ENCODE measurements at places on chromosomes 5 and 9.
A peak's percentile ranks its signal among the peaks of the same experiment; 100 is the strongest.

DNA sequence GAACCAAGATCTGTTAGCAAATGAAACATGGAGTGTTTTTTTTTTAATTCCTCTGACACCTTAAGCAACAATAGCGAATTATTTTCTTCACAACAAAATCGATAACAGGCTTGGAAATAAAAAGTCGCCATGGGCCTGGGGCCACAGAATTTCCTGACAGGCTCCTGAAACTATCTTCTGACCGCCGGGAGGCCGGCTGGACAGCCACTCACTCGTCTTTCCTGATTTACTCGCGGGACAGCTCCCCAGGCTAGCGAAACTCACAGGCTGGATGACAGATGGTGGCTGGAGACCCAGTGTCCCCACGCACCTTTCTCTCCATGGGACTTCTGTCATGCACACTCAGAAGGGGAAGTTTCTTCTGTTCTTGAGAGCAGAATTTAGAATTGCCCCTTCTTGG lies 143.3 kb upstream of the IRX2 start:
- DNase-seq: no peak

DNA sequence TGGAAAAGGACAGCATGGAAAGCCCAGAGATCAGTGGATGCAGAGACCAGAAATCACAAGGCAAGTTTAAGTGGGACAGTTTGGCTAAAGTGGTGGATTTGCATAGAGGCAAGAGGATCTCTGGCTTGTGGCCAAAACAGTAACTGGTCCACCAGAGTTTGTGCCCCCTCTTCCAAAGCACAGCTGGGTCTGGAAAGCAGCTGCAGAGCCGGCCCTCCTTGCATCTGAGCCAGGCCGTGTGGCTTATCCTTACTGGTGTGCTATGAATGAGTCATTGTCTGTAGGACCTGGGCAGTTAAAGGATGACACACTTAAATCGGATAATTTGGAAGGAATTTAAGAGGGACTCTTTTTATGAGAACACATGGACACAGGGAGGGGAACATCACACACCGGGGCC lies 146.6 kb downstream of the PIP5K1B start:
- no peak for DNase-seq

DNA sequence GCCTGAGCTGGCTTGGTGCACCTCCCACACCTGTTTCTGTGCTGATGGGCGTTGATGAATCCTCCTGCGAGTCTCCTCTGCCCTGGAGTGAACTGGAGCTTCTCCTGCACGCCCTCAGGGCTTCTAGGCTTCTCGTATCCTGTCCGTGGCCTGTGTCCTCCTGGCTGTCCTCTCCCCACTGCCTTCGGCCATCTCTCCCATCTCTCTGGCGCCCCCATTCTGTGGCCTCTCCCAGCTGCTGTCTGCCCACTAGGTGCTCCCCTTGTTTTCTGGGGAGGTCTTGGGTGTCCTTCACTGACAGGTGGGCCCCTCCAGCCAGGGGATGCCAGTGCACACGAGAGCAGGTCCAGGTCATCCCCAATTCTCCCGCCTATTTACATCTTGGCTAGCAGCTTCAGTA lies 28.8 kb downstream of the AHRR start:
- DNase-seq: no peak

DNA sequence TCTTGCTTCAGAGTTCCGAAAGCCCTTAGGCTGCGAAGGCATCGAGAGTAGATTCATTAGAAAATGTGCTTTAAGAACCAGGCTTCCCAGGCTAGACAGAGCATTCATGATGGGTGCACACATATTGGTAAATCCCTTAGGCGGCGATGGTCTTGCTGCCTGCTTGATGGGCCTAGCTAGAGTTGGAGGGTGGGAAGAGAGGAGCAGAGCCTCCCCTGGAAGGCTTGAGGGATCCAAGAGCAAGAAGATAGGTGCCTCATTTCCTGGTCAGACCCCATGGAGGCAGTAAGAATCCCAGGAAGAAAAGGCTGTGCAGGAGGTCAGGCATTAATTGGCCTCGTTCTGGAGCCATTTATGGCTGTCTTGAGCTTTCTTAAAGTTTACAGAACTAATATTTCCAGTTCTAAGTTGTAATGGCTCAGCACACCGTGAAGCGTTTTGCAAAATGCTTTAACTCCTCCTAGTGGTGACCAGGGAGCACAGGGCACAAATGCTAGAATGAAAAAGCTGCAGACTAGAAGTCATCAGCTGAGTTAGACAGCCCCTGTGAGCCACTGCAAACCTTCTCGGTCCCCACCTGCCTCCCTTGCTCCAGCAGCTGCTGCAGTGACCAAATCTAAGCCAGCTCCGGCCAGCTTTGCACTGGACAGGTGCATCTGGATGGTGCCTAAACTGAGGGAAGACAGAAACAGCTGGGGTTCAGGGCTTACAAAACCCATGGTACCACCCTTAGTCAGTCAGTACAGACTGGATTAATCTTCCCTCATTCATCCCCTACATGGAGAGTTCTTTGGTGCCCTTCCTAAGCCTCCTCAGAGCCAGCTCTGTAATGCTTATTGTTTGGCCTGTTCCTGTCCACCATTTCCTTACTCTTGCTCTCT lies 14.7 kb downstream of the SLC45A2 start:
- no peak for DNase-seq

DNA sequence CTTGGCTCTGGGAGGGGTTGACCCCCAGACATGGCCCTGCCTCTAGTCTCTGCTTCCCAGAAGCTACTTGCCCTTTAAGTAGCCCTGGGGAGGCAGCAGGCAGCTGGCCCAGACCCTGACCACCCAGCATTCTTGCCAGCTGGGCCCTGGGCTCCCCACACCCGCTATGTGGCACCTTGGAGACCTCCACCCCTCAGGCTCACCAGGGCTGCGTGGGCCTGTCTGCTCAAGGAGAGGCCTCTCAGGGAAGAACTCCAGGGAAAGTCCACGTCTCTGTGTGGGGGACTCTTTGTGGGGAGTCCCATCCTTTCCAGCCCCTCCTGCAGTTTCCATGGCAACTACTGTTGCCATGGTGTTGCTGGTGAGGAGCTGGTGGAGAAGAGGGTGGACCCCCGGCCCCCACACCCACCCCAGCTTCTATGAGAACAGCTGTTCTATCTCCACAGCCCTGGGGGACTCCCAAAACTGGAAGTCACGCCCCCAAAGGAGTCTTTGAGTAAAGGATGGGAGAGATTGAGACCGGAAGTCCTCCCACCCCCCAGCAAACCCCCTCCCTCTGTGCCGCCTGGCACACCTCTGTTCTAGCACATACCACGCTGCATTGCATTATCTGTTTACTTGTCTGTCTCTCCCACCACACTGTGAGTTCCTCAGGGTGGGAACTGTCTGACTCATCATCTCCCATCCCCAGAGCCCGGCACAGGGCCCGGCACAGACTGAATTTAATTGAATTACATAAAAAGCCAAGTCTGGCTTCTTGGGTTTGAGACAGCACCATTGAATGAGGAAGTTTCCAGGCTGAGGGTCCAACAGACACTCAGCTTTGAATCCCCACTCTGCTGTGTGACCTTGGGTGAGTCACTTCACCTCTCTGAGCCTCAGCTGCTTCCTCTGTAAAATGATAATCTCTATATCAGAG lies 12.6 kb downstream of the DNM1 start:
- no peak for DNase-seq

- DNase-seq: peak; percentile 65
Measured at GRCh38 chr5:157148734-157149615, 6.3 kb upstream of the MED7 start.

- no peak for DNase-seq
Measured at GRCh38 chr9:38355115-38355514, 37.4 kb upstream of the ALDH1B1 start.

GRCh38 chr5:144458216-144458615 lies 287.5 kb downstream of the KCTD16 start:
- DNase-seq: no peak

- no peak for DNase-seq
Measured at GRCh38 chr9:89079391-89079790, 88.1 kb downstream of the S1PR3 start.

DNA sequence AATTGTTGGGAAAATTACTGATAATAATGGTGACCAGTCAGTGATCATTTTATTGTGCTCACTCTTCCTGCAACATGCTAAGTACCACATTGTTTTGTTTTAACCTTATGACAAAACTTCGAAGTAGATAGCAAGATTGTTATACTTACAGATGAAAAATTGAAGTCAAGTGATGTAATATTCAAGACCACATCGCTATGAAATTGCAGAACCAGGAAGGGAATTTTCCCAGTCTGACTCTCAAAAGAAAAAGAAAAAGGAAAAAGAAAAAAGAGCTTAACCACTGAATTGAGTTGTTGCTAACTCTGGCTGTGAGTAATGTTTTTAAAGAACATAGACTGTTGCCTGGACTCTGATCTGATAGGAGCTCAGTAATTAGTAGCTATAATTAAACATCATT lies 170.6 kb upstream of the HAPLN1 start:
- DNase-seq: no peak

GRCh38 chr5:150299571-150300327 lies 3.0 kb downstream of the ARSI start:
- DNase-seq: no peak

- DNase-seq: no peak
Measured at GRCh38 chr5:105413406-105413990, 1850.9 kb upstream of the NUDT12 start.

- DNase-seq: no peak
Measured at GRCh38 chr5:51977014-51977413, 593.8 kb downstream of the ISL1 start.

DNA sequence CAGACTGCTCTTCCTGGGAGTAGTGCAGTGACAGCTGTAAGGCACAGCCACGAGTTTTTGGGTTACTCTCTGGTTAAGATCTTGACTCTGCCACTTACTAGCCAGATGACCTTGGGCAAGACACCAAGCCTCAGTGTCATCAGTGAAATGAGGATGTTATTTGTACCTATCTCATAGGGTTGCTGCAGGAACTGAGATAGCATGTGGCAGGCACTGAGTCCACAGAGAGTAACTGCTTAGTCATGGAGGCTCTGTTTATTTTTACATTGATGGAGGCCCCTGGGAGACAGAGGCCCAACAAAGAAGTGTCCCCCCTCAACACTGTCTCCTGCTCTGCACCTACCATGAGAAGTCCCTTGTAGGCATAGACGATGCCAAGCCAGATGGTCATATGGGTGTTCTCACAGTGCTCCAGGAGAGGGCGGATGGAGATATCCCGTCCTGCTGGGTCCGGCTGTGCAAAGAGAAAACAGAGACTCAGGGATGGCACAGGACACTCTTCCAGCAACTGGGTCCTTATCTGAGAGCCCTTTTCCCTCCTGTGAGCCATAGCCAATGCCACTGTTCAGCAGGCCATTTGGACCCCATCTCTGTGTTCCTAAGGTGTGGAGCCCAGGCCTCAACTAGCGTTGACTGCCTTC lies 55.4 kb upstream of the TBC1D2 start:
- no peak for DNase-seq

GRCh38 chr5:171453056-171453725 lies 33.7 kb downstream of the FGF18 start:
- DNase-seq: no peak

GRCh38 chr5:54220230-54221040 lies 89.9 kb downstream of the ARL15 start:
- DNase-seq: no peak

DNA sequence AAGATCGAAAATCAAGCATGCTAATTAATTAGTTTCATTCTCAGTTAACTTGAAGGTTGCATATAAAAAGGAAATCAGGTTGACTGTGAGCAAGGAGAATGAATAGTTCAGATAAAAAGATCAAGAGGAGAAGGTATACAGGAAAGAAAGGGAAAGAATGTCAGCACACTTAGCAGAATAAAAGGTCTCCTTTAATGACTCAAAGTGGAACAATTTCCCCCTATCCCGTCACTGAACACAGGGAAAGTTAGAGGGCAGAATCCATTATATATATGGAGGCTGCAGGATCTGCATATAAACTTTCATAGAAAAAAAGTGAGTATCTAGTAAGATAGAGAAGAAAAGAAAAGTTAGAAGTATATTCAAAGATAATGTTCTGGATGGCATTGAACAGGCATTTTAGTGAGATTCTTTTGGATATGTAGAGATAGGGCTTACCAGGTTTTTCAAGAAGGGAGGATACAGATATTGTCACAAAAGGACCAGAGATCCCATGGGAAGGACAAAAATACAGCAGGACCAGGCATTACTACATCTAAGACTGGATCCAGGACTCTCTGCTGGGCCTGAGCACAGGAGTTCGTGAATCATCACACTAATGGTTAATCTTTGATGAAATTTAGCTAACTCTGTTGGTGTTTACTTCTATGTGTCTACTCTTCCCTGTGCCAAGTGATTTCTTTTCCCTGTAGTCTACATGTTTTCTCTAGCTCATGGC lies 988.2 kb upstream of the ARRDC3 start:
- no peak for DNase-seq

- no peak for DNase-seq
Measured at GRCh38 chr5:169973056-169973455, 7.2 kb downstream of the INSYN2B start.

DNA sequence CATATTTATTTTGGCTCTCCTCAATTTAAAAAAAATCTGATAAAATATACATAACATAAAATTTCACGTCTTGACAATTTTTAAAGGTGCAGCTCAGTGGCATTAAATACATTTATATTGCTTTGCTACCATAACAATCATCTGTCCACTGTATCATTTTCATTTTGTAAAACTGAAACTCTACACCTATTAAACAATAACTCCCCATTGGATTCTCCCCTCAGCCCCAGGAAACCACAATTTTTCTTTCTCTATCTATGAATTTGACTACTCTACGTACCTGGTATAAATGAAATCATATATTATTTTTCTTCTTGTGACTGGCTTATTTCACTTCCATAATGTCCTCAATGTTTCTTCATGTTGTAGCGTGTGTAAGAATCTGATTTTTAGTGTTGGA lies 563.5 kb downstream of the PRR16 start:
- no peak for DNase-seq

DNA sequence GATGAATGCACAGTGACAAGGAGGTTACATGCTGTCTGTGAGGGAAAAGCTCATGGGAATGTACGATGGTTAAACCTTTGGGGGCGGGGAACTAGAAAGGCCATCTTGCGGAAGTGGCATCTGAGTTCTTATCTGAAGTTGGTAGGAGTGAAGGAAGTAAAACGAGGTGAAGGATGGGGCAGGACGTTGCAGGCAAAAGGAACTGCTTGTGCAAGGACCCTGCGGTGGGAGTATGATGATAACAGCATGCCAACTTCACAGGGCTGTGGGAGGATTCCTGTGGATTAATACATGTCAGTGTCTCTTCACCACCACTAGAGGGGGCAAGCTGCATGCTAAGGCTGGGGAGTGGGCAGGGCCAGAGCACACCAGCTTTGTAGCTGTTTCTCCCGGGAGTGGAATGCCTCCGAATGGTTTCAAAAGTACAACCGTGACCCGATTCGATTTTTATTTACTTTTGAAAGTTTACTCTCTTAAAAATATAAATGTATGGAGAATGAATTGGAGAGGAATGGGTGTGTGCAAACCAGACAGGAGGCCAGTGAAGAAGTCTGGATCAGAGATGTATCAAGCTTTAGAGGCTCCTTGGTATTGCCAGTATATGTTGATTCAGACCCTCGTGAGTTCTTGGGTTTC lies 62.5 kb downstream of the CYFIP2 start:
- peak; percentile 27 for DNase-seq

- DNase-seq: no peak
Measured at GRCh38 chr9:20041697-20042081, 252.9 kb upstream of the SLC24A2 start.

- DNase-seq: no peak
Measured at GRCh38 chr9:21154018-21154608, 12.3 kb downstream of the IFNA21 start.
